K562 (cell line): ENCODE measurements at places on chromosomes 1 and 21. TPM values are rescaled to one million over a fixed set of nuclear protein-coding genes. Genes with fewer than 3 reads are reported as not detected.

- no peak overlapping the region for H3K4me3 ChIP-seq
- peak; percentile 37 for DNase-seq
- H3K27ac ChIP-seq = no peak overlapping the region
Measured at GRCh38 chr1:196148367-196148970, 459.8 kb downstream of the KCNT2 start.

DNA sequence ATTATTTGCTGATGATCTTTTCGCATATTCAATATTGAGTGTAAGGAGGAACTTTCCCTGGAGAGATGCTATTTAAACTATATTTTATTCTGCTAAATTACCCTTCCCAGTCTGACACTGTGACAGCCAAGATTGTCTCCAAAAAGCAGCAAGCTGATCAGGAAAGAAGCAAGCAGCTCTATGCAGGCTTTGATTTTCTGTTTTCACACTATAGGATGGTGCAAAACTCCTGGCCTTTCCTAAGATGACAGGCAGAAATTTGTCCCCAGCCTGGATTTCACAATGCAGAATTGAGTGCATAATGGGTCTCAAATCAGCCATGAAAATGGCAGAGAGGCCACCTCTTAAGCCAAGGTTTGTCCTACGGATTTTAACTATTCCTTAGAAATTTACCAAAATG, 1.1 kb downstream of the SGIP1 start:
- H3K27me3 ChIP-seq = peaks cover 17% of the 10 kb centered on the region
- DNase-seq = no peak
- H3K4me1 ChIP-seq = peaks cover 15% of the 10 kb centered on the region
- no peaks in the 10 kb centered on the region for H3K36me3 ChIP-seq
- no peak overlapping the region for H3K27ac ChIP-seq
- no peak overlapping the region for H3K4me3 ChIP-seq

GRCh38 chr21:45067462-45068285, 6.7 kb upstream of the ADARB1 start:
- DNase-seq = peak; percentile 90
- no peaks in the 10 kb centered on the region for H3K36me3 ChIP-seq
- no peak overlapping the region for H3K4me3 ChIP-seq

CDK18 gene
- total RNA-seq = 0.34 and 0.44 TPM in 2 replicates

GRCh38 chr1:237809099-237809498, 81.6 kb downstream of the ZP4 start:
- no peaks in the 10 kb centered on the region for H3K36me3 ChIP-seq
- DNase-seq = no peak
- no peak overlapping the region for H3K4me3 ChIP-seq
- no peaks in the 10 kb centered on the region for H3K4me1 ChIP-seq

KRTAP12-2 gene
- not detected in 2 replicates for total RNA-seq
